ENCODE measurements at places on chromosomes 12 and 14.

DNA sequence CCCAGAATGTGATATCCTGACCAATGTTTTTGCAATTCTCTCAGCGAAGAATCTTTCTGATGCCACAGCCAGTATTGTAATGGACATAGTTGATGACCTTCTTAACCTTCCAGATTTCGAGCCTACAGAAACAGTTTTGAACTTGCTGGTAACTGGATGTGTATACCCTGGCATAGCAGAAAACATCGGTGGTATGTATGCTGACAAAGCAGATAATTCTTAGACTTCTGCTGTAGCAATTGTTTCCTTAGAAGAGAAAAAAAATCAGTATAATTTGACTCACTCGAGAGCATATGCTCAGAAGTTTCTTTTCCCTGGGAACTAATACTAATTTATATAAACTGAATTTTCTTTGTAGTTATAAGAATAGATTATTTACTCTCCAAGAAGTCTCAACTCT lies 58.2 kb downstream of the UTP20 start:
- DNase-seq: no peak

GRCh38 chr12:47221256-47222023 lies 141.7 kb upstream of the AMIGO2 start:
- DNase-seq: no peak

DNA sequence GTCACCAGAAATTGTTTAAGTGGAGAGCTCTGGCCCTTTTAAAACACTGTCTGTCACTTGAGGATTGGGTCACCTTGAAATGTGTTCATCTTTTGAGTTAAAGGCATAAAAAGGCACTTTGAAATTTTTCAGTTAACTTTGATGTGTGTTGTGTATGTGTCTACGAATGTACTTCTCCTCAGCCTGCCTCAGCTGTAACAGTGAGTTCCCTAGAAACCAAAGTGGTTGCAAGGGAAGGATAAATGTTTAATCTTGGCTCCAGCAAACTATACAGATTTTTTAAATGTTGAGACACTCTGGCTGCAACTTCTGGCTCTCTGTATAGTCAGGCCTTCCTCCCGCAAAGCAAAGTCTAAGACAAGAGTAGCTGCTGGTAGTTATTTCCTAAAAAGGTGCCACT lies 8.3 kb downstream of the DERA start:
- no peak for DNase-seq

DNA sequence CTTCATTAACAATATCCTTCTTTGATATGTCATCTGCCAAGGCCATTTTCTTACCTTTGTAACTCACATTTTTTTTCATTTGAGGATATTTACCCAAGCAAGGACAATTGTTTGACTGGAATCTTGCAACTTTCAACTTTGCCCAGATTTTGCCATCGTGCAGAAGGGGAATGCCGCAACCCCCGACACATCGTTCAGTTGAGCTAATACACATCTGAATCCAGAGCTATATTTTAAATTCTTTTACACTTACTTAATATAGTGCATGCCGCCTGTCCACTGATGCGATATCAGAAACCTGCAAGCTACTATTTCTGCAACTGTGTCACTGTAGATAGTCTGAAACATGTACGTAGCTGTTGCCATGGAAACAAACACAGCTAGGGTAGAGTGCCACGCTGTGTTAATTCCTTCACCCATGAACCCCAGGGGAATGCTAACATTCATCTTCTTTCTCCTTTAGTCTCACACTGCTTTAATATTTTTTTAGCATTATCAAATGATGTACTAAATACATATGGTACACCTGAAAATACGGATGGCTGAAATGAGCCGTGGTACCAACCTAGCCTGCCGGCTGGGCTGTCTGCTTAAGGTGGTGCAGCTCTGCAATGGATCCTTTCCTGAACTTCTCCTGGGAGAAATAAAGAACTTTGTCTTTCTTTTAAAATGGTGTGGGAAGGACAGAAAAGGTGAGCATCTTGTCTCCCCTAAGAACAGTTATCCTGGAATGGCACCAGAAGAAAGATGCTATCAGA lies 77.0 kb upstream of the FOXN3 start:
- no peak for DNase-seq

GRCh38 chr12:123040106-123040505 lies 59.6 kb downstream of the ARL6IP4 start:
- no peak for DNase-seq

Data from stimulated activated CD4-positive, alpha-beta T cell treated with anti-CD3 and anti-CD28 coated beads, Interleukin-4, amount 100 ng/mL, for 24 hours (primary cell).